ENCODE measurements at places on chromosomes 3 and 15.

DNA sequence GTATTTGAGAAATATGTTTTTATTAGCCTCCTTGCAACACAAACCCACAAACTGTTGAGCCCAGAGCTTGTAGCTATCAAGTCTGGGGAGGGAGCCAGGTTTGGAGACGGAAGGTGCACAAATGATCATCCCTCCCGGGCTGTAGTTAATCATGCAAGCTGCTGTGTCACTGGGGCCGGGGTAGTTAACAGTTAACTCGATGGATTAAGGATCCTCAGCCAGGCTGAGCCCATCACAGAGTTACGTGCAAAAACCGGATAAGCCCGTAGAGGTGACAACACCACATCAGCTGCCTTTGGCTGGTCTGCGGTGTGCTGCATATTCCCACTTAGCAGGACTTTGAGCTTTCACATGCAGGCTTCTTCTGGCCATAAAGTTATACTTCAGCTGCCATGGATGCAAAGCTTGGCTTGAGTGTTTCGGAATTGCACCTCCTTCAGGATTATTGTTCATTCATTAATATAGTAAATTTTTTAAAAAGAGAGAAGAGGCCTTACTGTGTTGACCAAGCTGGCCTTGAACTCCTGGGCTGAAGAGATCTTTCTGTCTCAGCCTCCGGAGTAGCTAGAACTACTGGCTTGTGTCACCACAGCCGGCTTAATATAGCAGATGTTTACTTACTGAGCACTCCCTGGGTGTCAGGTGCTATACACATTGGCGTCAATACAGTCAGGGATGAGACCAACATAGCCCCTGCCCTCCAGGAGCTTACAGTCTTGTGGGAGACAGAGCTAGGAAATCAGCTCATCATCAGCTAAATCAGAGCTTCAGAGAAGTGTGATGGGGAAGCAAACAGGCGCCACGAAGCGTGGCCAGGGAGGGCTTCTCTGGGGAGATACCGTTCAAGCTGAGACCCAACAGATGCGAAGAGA lies 226.8 kb upstream of the BHLHE40 start:
- DNase-seq, result no peak

DNA sequence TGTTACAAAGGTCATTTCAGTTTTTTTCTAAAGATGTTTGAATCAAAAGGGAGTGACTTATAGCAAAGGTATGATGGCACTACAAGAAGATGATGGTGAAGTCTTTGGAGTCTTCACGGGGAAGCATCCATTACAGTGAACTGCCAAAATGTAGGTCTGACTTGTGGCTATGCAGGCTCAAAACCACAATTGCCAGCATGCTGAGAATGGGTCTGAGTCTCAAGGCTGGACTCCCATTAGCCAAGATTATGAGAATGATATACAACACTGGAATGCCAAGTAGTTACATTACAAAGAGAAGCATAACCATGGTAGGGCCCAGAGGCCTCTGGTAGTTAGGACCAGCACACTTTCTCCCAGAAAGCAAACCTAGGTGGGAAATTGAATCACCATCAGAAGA lies 194.2 kb downstream of the MTHFS start:
- DNase-seq, result no peak

- no peak for DNase-seq
Measured at GRCh38 chr3:181753391-181753790, 41.7 kb downstream of the SOX2 start.

GRCh38 chr15:65033659-65034269 lies 4.3 kb upstream of the MTFMT start:
- peak; percentile 74 for DNase-seq

- no peak for DNase-seq
Measured at GRCh38 chr15:77689821-77690220, 57.1 kb upstream of the LINGO1 start.

GRCh38 chr3:23575697-23576096 lies 230.1 kb upstream of the UBE2E1 start:
- no peak for DNase-seq

DNA sequence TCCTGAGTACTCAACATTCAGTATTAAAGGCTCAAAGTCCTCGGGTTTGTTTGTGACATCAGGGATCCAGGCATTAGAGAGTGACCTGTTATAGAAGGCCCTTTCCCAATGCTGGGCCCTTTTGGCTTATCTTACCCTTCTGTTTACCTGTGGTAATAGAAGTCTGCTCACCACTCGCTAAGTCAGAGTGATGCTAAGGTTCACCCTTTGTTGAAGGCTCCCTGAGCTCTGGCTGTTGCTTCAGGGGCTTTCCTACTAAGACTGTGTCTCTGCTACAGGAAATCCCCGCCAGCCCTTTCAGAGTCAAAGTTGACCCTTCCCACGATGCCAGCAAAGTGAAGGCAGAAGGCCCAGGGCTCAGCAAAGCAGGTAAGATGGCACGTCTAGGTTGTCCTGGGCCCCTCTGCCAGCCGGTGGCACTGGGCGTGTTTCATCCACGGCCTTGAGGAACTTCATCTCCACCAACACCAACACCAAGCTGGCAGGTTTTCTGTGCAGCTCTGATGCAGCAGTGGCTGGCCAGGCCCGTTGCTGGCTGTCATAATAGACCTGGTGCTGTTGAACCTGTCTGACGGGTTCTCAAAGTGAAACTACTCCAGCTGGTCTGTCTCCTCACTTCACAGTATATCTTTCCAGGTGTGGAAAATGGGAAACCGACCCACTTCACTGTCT lies 99.1 kb downstream of the DNASE1L3 start:
- no peak for DNase-seq

- no peak for DNase-seq
Measured at GRCh38 chr3:17581421-17582080, 160.9 kb downstream of the TBC1D5 start.

GRCh38 chr3:184228376-184229137 lies 828 bp upstream of the VWA5B2 start:
- no peak for DNase-seq

GRCh38 chr3:184011937-184012889 lies 5.5 kb downstream of the ABCC5 start:
- no peak for DNase-seq

- DNase-seq, result no peak
Measured at GRCh38 chr15:93063262-93063671, 25.7 kb downstream of the RGMA start.

- peak; percentile 69 for DNase-seq
Measured at GRCh38 chr15:67063689-67064606, 1.5 kb upstream of the SMAD3 start.

GRCh38 chr15:59896663-59897074 lies 107.4 kb upstream of the FOXB1 start:
- DNase-seq, result no peak

- DNase-seq, result peak; percentile 81
Measured at GRCh38 chr15:98658831-98659699, 10.7 kb downstream of the IGF1R start.

DNA sequence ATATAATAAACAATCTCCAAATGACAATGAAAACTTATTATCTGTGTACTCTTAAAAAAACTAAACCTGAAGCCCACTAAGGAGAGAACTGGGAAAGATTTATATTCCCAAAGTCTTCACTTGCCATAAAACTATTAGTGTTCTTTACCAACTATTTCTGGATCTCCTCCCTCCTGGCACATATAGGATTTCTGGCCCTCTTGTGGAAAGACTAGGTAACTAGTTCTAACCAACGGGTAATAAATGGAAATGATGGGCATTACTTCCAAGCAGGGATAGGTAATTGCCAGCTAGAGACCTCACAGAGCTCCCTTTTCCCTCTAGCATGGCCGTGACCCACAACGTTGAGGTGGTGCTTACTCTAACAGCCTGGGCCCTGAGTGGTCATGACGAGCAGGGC lies 110.1 kb downstream of the DNAH12 start:
- DNase-seq, result peak; percentile 58

DNA sequence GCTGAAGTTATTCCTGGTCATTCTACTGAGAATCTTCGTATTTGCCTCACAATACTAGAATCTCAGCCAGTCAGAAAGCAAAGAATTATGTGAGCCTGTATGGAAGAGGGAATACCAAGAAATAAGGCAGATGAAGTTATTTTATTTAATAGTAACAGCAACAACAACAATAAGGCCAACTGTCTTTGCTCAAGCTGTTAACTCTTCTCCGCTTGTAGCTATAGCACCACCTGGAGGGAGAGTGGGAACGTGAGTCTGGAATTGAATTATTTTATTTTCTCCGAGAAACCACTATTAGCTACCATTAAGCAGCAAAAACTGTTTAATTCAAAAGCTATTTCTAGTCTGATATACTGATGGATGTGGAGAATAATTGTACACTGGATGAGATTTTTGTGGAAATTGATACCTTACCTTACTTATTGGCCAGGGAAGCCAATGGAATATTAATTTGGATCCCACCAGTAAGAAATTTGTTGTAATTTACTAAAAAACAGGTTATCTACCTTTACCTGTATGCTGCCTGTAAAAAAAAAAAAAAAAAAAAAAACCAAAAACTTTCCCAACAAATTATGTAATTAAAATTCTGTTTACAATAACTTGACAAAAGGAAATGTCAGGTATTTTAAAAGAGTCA lies 50.1 kb downstream of the CALML4 start:
- peak; percentile 85 for DNase-seq

- no peak for DNase-seq
Measured at GRCh38 chr3:124156866-124157712, 165.2 kb upstream of the ROPN1 start.

Measured in Karpas-422 (cell line).